ENCODE measurements at places on chromosomes 7 and 10.

- ATAC-seq = no peak
These were observed 6.9 kb downstream of the CPA4 start for GRCh38 chr7:130299866-130300265.

DNA sequence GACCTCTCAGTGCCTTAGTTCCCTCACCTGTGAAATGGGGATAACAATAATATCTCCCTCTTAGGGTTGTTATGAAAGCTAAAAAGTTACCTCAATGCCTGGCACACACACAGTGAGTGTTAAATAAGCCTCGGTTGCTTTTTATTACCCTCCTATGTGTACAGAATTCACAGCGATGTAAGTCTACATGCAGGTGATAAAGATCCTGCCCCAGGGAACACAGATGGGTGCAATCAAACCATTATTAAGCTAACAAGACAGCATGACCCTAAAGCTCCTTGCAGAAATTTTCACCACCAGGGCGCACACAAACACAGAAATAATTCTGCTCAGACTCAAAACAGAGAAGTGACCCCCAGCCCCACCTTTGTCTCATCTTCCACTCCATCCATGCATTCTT lies 261.9 kb downstream of the SNX10 start:
- no peak for ATAC-seq

GRCh38 chr7:30813466-30813865 lies 42.2 kb downstream of the MINDY4 start:
- ATAC-seq = no peak

DNA sequence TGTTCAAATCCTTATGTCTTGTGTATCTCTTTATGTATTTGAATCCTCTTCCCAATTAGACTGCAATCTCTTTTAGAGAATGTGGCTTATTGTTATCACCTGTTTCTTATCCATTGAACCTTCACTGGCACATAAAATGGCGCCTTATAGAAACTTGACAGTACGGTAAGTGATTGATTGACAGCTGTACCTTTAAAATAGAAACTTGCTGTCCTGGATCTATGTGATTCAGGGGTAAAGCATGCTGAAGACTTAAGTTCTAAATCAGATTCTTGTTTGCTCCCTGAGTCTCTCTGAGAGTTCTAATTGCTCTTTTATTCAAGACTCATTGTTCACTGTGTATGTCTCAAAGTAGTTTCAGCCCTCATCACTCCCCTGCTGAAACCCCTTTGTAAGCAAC lies 91.3 kb downstream of the CACNB2 start:
- ATAC-seq = no peak

- ATAC-seq = no peak
These were observed 123.3 kb downstream of the PRPF18 start for GRCh38 chr10:13709931-13710650.

DNA sequence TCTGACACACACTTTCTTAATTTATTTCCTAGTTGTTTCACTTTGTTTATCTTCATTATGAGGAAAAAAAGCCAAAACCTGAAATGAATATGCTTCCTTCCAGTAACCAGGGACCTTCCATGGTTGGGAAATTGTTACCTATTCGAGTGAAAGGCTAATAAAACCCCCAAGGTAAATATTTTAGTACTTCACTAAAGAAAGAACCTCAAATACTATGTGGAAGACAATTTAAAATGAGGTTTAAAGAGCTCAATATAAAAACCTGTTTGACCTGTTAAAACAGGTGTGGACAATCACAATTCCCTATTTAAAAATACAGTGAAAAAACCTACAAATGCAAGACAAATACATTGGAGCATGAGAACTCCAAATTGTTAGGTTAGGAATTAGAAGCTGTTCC lies 192.6 kb downstream of the CFTR start:
- no peak for ATAC-seq

GRCh38 chr10:117460846-117461765 lies 81.4 kb upstream of the EMX2 start:
- ATAC-seq = no peak

DNA sequence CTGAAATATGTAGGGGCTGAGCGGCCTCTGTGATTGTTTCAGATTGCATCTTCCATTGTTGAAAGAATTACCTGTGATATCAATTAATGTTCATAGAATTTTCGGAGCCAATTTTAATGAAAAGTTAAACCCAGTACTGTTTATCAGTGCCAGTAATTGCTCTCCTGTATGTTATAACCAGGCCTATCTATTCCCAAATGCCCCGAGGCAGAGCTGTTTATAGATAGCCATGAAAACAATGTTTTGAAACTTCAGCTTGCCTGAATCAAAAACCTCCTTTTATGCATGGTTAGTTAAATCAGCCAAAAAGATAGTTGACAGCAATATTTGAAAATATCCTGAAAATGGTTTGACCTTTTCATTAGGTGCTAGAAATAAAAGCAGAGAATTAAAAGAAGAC lies 50.1 kb upstream of the HDAC9 start:
- ATAC-seq = no peak

- no peak for ATAC-seq
These were observed 142.2 kb upstream of the TMEM196 start for GRCh38 chr7:19915596-19915995.

GRCh38 chr7:4621396-4621795 lies 60.7 kb upstream of the FOXK1 start:
- ATAC-seq = no peak

DNA sequence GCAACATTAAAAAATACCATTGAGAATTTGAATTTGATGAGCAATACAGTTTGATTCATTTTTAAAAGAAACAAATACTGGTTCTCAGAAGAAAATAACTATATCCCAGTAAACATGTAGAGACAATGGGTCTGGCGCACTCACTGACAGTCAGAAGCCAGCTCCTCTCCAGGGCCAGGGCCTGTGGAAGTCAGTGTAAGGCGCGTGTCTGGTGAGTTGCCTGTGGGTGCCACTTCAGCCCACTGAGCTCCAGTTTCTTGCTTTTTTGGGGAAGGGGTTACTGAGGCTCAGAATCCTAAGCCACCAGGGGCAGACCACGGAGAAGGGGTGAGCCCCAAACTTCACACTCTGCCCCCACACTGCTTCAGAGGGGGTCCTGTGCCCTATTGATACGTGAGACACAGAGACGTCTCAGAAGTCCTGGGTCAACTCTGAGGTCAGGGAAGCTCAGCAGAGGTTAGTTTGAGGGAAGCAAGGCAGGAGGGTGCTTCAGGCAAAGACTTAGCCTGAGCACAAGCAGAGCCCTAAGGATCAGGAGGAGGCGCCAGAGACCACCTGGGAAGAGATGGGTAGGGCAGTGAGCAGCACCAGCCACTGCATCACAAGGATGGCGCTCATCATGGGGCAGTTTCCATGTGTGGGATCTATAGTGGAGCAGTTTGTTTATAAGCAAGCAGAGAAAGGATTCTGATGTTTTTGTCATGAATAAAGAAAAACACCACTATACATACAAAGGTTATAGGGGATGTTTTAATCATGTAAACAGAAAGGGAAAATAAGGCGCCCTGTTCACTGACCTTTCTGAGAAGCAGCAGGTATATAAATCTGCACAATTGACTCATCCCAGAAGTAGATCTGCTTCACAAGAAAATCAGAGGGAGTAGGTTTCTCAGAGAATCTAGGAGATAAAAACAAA lies 95.7 kb downstream of the PKD1L1 start:
- peak; percentile 87 for ATAC-seq

DNA sequence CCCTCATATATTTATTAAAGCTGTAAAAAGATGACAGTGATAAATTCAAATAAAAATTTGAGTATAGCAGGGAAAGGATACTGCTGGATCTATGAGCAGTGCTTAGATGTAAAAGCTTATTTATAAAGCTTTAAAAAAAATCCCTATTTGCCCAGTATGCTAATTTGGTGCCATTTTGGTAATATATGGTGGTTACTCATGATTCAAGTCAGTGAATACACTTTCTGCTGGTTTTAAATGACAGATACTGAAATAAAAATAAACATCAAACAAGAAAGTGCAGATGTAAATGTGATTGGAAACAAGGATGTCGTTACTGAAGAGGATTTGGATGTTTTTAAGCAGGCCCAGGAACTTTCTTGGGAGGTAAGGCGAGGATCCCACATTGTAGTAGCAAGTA lies 134.4 kb upstream of the SAMD8 start:
- no peak for ATAC-seq

DNA sequence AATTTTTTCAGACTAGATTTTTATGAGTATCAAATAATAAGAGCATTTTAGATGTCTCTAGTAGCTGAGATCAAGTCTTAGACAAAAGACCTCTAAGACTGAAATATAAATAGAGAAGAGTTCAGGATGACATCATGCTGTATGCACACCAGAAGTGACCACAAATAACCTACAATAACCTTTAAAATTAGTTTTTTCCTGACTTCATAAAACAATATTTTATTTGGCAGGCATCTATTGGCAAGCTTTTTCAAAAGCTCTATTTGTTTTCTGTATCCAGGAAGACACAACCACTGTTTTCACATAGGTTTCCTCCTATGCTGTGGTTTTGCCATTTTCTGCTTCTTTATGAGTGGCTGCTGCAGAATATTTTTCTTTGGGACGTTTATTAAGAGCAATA lies 359.1 kb downstream of the CRPPA start:
- ATAC-seq = no peak

- no peak for ATAC-seq
These were observed 19.5 kb upstream of the PTF1A start for GRCh38 chr10:23172429-23173213.

GRCh38 chr7:44175730-44176129 lies 13.5 kb downstream of the GCK start:
- ATAC-seq = no peak

GRCh38 chr10:116287906-116288501 lies 15.0 kb upstream of the GFRA1 start:
- ATAC-seq = peak; percentile 76

DNA sequence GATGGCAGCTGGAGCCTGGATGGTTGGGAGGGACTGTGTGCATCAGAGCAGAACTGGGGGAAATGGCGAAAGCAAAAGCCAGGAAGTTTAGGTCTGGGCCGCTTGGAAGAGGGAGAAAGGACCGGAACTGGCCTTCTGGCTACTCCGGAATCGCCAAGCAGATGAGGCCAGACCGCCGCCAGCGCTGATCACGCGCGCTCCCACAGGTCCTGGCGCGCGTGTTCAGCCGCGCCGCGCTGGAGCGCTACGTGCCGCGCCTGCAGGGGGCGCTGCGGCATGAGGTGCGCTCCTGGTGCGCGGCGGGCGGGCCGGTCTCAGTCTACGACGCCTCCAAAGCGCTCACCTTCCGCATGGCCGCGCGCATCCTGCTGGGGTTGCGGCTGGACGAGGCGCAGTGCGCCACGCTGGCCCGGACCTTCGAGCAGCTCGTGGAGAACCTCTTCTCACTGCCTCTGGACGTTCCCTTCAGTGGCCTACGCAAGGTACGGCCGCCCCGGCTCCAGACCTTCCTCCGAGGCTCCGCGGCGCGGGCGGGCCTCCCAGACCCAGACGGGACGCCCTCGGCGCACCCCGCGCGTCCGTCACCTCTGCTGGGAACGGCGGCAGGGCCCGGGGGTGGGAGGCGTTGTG lies 2.0 kb downstream of the CYP26C1 start:
- ATAC-seq = no peak

DNA sequence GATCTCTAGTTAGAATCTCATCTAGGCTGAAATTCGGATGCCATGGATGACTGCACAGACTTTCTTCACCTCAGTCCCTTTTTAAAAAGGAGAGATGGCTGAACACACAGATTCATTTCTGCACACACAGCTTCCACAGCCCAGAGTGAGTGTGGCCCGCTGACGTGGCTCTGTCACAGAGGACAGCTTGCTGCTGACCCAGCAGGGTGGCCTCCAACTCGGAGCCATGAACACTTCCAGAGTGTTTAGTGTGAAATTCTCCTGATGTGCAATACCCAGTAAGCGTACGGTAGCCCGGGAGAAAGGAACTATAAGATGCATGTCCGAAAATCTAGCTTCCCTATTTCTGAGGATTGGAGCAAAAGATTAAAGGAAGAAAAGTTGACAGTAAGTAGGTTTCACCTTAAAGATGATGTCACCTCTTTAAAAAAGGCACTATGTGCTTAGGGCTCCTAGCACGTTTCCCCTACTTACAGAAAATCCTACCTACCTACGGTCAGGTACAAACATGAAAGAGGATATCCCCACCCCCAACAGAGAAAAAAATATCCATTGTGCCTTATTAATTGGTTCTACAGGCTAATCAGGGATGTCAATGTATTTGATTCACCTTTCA lies 162.2 kb downstream of the RAPGEF5 start:
- no peak for ATAC-seq

- ATAC-seq = no peak
These were observed 11.8 kb upstream of the GDF10 start for GRCh38 chr10:47288236-47288635.
